ENCODE measurements at places on chromosomes 3 and 15.

GRCh38 chr3:19046440-19046839, 101.9 kb upstream of the KCNH8 start:
- DNase-seq, result no peak

DNA sequence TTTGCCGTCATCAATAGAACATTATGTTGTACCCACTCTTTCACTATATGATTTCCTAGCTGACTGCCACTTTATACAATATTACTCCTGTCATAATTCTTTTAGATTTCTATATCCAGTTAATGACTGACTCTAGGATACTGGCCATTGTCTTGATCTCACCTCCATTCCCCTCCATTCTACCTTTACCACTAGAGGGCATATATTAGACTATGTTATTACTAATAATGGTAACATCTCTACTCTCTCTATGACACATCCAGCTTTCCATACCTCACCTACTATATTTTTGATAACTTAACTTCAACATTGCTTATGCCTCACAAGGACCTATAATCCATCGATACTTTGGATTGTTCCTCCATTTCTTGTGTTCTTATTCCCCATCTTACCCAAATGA, 31.4 kb upstream of the POU1F1 start:
- DNase-seq, result no peak

- DNase-seq, result no peak
Measured at GRCh38 chr3:154496978-154497377, 67.0 kb upstream of the GPR149 start.

DNA sequence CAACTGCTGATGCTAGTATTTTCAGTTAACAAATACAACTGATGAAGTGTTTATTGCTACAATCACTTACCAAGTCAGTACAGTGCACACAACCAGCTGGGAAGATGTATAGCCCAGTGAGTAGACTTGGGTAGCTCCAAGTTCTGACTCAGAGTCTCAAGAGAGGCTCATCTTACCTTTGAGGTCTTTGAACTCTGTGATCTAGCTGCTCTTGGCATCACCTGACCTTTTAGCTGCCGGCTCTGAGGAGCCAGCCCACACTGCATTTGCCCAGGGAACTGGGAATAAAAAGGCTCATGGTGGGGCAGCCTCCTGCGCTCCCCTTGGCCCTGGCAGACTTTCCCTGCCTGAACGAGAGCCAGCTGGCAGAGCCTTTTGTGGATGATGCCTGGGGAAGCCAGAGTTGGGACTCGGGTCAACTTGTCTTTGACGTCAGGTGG, 82.6 kb downstream of the CEMIP start:
- no peak for DNase-seq

DNA sequence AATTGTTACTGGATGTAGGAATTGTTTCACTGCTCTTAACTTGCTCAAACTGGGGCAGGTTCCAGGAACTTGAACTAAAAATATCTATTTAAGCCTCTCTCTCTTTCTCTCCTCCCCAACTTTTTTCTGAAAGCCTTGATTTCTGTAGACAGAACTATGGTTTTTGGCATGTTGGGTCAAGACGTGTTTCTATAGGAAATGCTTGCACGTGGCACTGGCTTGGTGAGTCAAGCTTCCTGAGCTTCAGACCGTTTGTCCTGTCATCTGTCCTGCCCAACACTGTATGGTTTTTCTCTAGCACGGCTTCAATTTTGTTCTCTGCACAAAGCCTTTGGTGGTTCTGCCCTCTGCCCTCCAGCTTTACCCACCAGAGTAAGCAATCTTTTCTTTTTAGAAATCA, 13.5 kb downstream of the EAF1 start:
- DNase-seq, result no peak

DNA sequence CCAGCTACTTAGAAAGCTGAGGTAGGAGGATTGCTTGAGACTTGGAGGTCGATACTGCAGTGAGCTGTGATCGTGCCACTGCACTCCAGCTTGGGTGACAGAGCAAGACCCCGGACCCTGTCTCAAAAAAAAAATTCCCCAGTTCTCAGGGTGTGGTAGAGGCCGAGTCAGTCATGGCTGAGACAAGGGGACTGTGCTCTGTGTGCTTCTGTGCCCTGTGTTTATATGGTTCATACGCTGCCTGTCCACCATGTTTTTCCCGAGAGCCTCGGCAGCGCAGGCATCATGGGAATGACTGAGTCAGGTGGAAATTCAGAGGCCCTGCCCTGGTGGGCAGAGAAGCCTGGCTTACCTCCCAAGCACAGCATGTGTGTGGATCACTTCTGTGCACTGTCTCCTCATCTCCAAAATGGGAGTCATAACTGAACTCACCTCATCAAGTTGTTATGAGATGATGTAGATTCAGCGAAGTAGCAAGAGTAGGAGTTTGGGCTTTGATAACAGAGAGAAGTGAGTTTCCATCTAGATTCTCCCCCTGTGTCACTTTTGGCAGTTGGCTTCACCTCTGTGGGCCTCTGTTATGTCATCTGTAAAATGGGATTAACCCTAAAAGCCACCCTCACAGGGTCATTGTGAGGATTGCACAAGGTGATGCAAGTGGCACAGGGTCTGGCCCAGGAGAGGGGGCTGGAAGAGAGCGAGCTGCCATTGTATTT, 56.9 kb downstream of the FLNB start:
- DNase-seq, result no peak

All from activated T-helper 9 cell treated with anti-CD3 and anti-CD28 coated beads, Interleukin-2, amount 50 U/mL, for 16 hours (primary cell).